M059J (cell line): ENCODE measurements at places on chromosomes 5 and 9. TPM values are rescaled to one million over a fixed set of nuclear protein-coding genes. Genes with fewer than 3 reads are reported as not detected.
A peak's percentile ranks its signal among the peaks of the same experiment; 100 is the strongest.

DNA sequence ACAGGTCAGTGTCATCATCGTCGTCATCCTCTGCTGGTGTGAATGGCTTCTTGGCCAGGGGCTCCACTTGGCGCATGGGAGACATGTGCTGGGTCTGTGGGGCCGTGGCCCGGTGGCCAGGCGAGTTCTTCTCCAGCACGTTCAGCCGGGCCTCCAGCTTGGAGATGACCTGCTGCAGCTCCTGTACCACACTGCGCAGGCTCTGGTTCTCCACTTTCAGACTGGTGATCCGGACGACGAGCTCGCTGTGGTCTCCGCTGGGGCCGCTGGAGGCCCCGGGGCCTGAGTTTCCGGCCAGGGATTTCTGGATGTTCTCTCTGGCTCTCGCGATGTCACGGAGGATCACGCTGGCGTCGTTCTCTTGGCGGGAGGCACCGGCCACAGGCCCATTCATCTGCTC lies 40.6 kb downstream of the ZNF484 start:
- no peak for DNase-seq

DNA sequence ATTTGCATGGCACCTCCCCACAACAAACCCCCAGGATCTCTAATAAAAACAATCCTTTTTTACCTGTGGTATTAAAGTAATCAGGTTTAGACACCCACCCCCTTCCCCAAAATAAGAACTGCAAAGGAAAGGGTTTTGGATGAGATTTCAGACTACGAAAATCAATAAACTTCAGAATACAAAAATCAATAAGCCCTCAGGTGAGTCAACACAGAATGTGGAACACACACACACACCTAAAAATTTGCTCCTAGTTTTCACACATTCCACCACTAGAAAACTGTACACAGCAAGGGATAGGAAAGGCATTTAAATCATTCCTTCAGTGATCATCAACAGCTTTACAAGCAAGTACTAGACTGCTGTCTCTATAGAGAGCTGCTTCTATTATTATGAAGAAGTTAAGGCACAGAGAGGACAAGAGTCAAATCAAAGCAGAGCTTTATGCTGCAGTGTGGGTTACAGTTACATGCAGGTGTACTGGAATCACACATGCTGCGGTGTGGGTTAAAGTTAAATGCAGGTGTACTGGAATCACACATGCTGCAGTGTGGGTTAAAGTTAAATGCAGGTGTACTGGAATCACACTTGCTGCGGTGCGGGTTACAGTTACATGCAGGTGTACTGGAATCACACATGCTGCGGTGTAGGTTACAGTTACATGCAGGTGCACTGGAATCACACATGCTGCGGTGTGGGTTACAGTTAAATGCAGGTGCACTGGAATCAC lies 36.3 kb downstream of the PFDN1 start:
- no peak for DNase-seq

DNA sequence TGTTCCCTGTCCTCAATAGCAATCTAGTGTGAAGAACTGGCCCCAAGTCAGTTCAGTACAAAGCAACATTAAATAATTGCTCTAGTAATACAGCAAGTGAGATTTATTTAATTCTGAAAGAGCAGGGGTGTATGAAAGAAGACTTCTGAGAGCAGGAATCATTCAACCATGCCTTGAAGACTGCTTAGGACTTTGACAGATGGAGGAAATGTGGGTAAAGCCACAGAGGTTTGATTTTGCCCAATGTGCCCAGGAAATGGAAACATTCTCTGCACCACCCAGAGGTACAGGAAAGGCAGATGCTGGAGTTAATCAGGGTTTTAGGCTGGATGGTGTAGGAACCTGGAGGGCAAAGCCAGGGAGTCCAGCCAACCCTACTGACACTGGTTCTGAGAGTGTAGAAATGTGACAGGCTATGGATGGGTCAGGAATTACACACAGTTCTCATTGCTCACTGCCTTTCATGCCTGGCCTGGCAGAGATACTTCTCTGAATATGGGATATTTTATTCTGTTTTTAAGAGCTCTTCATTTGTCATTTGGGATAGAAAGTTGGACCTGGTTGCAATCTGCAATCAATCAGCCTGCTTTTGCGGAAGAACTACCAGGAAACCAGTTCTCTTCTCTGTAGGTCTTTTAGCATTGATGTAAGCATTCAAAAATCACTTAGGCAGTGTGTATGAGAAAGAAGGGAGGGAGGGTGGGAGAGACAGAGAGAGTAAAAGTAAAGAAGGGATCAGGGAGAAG lies 88.3 kb downstream of the BRINP1 start:
- no peak for DNase-seq

DNA sequence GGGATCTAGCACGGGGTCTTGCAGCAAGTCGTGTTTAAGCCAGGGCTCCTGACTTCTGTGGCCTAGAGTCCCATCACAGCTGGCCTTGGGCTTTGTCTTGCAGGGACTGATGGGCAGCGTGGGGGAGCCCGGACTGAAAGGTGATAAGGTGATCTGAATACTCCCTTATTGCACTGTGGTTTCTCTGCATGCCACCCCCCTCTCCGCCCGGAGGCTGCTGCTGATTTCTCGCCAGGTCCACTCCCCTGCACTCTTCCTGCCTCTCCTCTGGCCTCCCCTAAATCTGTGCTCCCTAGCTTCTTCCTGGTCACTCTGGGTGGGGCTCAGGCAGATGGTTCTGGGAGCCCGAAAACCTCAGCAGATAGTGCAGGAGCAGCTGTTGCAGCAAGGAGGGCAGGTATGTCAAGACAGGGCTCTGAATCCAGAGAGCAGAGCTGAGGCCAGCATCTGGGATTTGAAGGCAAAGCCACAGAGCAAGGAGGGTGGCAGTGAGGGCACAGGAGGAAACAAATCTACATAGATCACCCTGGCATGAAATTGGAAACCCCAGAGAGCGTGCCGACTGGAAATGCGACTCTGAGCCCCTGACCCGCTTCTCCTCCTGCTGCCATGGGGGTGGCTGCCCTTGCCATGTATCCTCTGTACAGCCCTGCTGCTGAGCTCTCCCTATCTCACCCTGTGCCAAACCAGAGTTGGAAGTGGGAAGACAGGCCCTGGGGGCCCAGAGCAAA lies 76.5 kb downstream of the COL27A1 start:
- no peak for DNase-seq

- no peak for DNase-seq
Measured at GRCh38 chr5:82176115-82176814, 101.9 kb downstream of the RPS23 start.

DNA sequence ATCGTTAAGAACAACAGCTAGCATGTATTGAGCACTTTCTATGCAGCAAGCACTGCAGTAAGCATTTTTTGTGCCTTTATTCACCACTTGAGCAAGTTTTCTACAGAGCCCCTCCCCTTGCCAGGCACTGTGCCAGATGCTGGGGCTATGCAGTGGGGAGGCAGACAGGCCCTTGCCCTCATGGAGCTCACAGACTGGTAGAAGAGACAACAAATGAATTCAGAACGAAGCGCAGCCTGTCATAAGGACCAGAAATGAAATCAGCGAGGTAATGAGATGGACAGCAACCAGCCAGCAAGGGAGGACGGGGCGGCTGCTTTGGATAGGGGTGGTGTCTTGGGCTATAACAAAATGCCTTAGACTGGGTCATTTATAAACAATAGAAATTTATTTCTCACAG lies 68.8 kb downstream of the C9orf50 start:
- DNase-seq = peak; percentile 33

- no peak for DNase-seq
Measured at GRCh38 chr5:178739452-178740180, 9.2 kb upstream of the ZNF354A start.

DNA sequence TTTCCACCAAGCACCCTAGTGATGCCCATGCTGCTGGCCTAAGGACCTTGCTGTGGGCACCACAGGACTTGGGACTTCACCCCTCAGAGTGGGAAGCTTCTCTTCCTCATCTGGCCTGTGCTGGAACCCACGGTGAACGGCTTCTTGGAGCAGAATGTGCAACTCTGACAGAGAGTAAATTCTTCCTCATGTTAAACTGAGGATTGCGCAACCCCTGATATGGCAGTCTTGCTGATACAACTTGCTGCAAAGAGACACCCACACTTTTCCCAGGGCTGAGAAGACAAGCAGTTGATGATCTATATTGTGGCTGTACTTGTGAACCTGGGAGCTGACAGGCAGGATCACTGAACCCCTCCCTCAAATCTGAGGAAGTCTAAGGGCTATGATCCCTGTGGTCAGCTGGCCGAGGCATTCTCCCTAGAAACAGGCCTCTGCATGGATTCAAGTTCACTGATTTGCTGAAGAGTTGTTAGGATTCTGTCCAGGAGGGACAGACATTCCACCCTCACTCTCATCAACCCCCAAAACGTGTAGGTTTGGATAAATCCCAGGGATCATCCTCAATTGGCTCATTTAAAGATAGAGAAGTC lies 307.2 kb downstream of the MTRR start:
- no peak for DNase-seq

GRCh38 chr5:151619812-151620460 lies 28.8 kb upstream of the FAT2 start:
- peak; percentile 67 for DNase-seq

DNA sequence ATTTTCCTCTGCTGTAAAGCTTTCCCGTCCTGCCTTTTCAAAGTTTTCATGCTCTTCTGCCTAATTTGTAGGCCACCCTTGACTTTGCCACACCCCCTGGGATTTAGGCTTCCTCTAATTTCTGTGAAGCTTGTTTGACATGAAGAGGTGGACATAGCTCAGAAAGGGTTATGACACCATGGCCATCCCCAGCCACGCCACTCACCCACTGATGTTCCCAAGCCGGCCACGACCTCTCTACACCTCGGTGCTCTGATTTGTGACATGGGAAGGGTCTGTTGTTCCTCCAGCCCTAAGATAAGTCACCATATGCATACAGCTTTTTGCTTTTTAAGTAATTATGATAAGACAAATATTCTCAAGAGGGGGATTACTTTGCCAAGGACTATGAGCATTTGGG lies 139.5 kb downstream of the BARX1 start:
- DNase-seq = no peak

GRCh38 chr5:73351593-73351992 lies 97.0 kb downstream of the FOXD1 start:
- DNase-seq = no peak

GRCh38 chr5:146040527-146040926 lies 64.8 kb downstream of the PLAC8L1 start:
- no peak for DNase-seq

- DNase-seq = no peak
Measured at GRCh38 chr9:92988215-92988768, 41.0 kb downstream of the FGD3 start.

DNA sequence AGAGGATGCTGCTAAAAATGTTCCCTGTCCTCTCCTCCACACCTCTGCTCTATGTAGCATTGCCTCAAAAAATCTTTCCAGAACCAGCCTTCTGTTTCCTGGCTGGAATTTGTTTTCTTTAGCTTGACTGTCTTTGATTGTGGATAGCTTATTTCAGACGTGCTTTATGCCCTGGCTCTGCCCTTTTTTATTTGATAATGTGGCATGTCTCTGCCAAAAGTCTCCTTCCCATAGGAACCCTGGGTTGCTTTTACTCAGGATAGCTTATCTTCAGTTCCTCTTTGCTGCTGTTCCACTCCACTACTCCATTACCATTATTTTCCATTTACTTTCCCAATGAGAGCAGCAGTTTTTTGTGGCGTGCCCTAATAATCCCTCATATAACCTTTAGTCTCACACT lies 885 bp upstream of the TMEM252 start:
- no peak for DNase-seq

DNA sequence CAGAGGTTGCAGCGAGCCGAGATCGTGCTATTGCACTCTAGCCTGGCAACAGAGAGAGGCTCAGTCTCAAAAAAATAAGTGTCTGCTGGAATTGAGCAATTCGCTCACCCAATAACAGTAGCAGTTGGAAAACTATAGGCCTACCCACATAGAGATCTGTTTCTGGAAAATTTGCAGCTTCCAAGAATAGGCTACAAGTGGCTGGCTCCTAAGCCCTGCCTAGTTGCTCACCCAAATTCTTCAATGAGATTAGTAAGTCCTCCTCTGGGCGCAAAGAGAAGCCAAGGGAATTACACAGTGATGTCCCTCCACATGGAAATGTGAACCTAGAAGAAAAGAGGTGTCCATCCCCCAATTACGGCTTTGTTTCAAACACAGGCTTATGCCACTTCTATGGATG lies 42.6 kb upstream of the RNF38 start:
- DNase-seq = no peak

GRCh38 chr9:135933114-135933513 lies 25.8 kb upstream of the CAMSAP1 start:
- DNase-seq = no peak

- DNase-seq = no peak
Measured at GRCh38 chr5:143141652-143142051, 261.8 kb downstream of the NR3C1 start.

- DNase-seq = no peak
Measured at GRCh38 chr5:132768485-132768868, 8.6 kb downstream of the SEPTIN8 start.

DNA sequence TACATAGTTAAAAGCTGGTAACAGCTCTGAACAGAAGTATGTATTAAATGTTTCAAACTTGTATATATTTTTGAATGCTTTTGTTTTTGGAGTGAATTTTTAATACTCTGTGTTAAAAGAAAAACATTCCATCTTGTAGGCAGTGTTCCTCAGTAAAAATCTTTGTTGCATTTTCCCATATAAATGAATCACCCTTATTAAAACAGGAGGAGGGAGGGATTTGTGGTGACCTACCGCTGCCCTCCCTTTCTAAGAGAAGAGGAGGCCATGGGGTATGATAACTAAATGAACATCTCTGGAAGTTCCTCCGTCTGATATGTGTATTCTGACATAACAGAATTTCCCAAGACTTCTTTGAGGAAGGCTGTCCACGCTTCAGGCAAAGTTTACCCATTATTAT lies 53.4 kb downstream of the INIP start:
- DNase-seq = peak; percentile 42

GRCh38 chr5:96259151-96259772 lies 173.8 kb downstream of the PCSK1 start:
- DNase-seq = peak; percentile 87

GRCh38 chr5:65013166-65013565 lies 244.4 kb downstream of the CWC27 start:
- no peak for DNase-seq

- DNase-seq = no peak
Measured at GRCh38 chr5:96668725-96669124, 6.5 kb downstream of the CAST start.

DNA sequence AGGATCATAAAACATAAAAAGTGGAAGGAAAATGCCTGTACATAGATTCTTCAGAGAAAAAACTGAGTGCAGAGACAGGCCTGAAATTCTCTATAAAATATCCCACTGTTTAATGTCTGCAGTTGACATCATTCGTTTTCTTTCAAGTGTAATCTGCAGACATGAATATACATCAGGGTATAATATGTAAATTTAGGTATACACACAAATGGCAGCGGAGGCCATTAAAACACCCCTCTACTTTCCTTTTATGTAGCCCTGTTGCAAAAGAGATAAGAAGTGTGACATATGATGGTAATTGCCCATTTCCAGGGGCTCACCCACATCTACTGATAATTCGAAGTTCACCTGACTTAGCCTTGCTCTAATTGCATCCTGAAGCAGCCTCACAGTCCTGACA lies 164.3 kb downstream of the SLC24A2 start:
- no peak for DNase-seq

Gene OBP2B
- not detected in 2 replicates for total RNA-seq

Gene HAVCR2
- total RNA-seq = 0.84 and 3.9 TPM in 2 replicates

Gene TMC1
- 1.1 TPM in 1 of 2 replicates, not detected in the other for total RNA-seq

Gene ABITRAM
- 10.7 and 11.8 TPM in 2 replicates for total RNA-seq

Gene SLC1A1
- total RNA-seq = 14.7 and 20.6 TPM in 2 replicates

Gene PARP8
- 1.9 and 4.1 TPM in 2 replicates for total RNA-seq

Gene PCDHGB6
- total RNA-seq = 0.02 TPM in 1 of 2 replicates, not detected in the other

Gene ZFP2
- total RNA-seq = not detected in 2 replicates

Gene PTPN3
- total RNA-seq = 7.3 and 9.9 TPM in 2 replicates

Gene CYSTM1
- total RNA-seq = 43.6 and 45.0 TPM in 2 replicates

Gene MEIKIN
- not detected in 2 replicates for total RNA-seq
